ENCODE measurements at places on chromosomes 16 and 17. TPM values are rescaled to one million over a fixed set of nuclear protein-coding genes. Genes with fewer than 3 reads are reported as not detected.

Gene FBXW10B
- 0.33 TPM for total RNA-seq

Gene PPY
- total RNA-seq, result not detected

Gene RPS15A
- total RNA-seq, result 1,889 TPM

Gene AKTIP
- 19.9 TPM for total RNA-seq

Gene TBC1D3G
- total RNA-seq, result not detected

Gene ZNF830
- total RNA-seq, result 15.8 TPM

Gene CRISPLD2
- total RNA-seq, result 9.4 TPM

Gene KRTAP4-9
- not detected for total RNA-seq

Gene ENPP7
- 0.11 TPM for total RNA-seq

Gene HS3ST3A1
- 5.9 TPM for total RNA-seq

Gene ZNF267
- 25.3 TPM for total RNA-seq

Gene NTN3
- 0.82 TPM for total RNA-seq

Gene SLC5A11
- total RNA-seq, result not detected

Gene PDE6G
- 4.4 TPM for total RNA-seq

Gene CLEC10A
- not detected for total RNA-seq

Gene DRC3
- total RNA-seq, result 0.48 TPM

Gene CCL8
- not detected for total RNA-seq

Gene MEOX1
- total RNA-seq, result not detected

Gene TRIM47
- total RNA-seq, result 10.0 TPM

Gene MRPL12
- 139 TPM for total RNA-seq

Gene ENGASE
- total RNA-seq, result 40.0 TPM

Gene ALG1
- total RNA-seq, result 31.4 TPM

Gene KIF18B
- 62.2 TPM for total RNA-seq

Gene GP1BA
- total RNA-seq, result not detected

Gene CCL3
- total RNA-seq, result 0.44 TPM

Gene RNF157
- total RNA-seq, result 15.1 TPM

Gene WFIKKN1
- total RNA-seq, result 17.3 TPM

Gene ACD
- 41.3 TPM for total RNA-seq

Gene PSMD11
- 133 TPM for total RNA-seq

Gene GPR139
- total RNA-seq, result 0.55 TPM

Gene QRICH2
- total RNA-seq, result 3.2 TPM

Gene MFSD11
- total RNA-seq, result 24.1 TPM

Gene ASPHD1
- 17.6 TPM for total RNA-seq

Gene TNFRSF17
- 0.18 TPM for total RNA-seq

Gene KRT9
- total RNA-seq, result not detected

Gene PIPOX
- 34.2 TPM for total RNA-seq

Gene CHRNE
- 0.64 TPM for total RNA-seq

Gene CNTD1
- not detected for total RNA-seq

Gene DHRS7C
- total RNA-seq, result not detected

Gene CEMP1
- 0.32 TPM for total RNA-seq

Gene OR4D1
- 0.17 TPM for total RNA-seq
